ENCODE measurements at places on chromosomes 13 and 19.

- peak; percentile 82 for DNase-seq
These were observed 2.6 kb upstream of the JUNB start for GRCh38 chr19:12788682-12789097.

GRCh38 chr13:93399212-93399611, 172.6 kb downstream of the GPC6 start:
- DNase-seq: no peak

- DNase-seq: peak; percentile 34
These were observed 698 bp downstream of the BLOC1S3 start for GRCh38 chr19:45179072-45179891.

GRCh38 chr13:40631605-40632004, 34.8 kb downstream of the FOXO1 start:
- no peak for DNase-seq

- DNase-seq: no peak
These were observed 250.9 kb downstream of the MAB21L1 start for GRCh38 chr13:35225582-35225981.

GRCh38 chr19:12567951-12568350, 16.7 kb upstream of the ZNF564 start:
- DNase-seq: no peak

GRCh38 chr13:113117335-113117872, 5.2 kb upstream of the F10 start:
- DNase-seq: no peak

DNA sequence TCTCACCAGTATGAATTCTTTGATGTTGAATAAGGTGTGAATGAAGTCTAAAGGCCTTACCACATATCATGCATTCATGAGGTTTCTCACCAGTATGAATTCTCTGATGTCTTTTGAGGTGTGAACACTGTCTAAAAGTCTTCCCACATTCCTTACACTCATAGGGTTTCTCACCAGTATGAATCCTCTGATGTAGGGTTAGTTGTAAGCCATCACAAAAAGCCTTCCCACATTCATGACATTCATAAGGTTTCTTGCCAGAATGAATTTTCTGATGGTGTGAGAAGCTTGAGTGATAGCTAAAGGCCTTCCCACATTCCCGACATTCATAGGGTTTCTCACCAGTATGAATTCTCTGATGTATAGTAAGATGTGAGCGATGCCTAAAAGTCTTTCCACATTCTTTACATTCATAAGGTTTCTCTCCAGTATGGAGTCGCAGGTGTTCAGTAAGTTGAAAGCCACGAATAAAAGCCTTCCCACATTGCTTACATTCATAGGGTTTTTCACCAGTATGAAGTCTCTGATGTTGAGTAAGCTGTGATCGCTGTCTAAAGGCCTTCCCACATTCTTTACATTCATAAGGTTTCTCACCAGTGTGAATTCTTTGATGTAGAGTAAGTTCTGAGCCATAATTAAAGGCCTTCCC, 27.7 kb downstream of the ZNF461 start:
- DNase-seq: no peak

GRCh38 chr13:51373451-51373850, 34.0 kb downstream of the SERPINE3 start:
- DNase-seq: no peak

DNA sequence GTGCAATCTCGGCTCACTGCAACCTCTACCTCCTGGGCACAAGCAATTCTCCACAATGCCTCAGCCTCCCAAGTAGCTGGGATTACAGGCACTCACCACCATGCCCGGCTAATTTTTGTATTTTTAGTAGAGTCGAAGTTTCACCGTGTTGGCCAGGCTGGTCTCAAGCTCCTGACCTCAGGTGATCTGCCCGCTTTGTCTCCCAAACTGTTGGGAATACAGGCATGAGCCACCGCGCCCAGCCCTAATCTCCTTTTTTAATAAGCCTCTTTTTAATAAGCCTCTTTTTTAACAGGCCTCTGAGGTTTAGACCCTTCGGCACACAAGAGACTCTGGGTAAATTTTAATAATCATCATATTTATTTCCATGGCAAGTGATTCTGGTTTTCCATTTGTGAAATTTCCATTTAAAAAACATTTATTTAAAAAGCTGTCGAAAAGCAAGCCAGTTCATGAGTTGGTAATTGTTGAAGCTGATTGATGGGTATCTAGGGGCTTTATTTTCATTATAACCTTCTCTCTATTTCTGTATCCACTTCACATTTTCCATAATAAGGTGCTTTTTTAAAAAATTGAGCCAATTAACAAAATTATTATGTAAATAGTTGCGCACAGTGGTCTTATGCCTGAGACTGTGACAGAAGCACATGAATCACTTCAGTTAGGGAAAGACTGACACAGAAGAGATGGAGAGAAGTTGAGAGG, 11.8 kb downstream of the POU2F2 start:
- no peak for DNase-seq

GRCh38 chr13:62305756-62306155, 890.1 kb upstream of the PCDH20 start:
- DNase-seq: no peak

DNA sequence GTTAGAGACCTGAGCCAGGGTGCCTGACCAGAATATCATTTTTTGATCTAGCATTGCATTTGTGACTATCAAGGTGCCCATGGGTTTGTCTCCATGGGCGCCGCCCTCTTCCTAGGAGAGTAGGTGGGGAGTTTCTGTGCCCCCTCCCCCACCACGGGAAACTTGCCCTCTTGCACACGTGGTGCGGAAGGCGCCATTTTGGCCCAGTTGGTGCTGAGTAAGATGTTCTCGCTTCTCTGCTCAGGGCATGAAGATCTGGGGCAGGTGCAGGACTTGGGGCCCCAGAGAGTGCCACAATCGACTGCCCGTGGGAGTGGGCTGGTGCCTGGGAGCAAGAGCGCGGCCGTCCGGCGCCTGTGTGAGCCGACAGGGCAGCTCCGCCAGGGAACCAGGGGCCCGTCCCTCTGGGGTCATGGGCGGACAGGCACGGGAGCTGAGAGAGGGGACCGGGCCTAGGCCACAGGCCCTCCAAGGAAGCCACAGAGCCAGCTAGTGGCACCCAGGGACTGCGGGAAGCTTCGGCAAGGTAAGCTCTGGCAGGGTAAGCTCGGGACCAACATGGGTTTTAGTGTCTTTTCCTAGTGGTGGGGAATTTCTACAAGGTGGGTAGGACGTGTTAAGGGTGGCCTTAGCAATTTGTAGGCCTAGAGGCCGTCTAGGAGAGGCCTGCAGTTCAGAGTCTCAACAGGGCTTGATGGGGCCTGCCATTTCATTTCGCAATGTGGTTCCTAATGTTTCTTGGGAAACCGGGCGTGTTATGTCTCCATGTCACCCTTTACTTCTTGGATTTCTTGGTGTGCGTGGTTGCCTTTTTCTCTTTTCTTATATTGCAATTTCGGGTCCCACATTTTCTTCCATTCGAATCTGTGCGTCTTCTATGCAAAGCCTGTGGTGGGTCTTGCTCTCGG, 14.5 kb downstream of the SACS start:
- DNase-seq: no peak

DNA sequence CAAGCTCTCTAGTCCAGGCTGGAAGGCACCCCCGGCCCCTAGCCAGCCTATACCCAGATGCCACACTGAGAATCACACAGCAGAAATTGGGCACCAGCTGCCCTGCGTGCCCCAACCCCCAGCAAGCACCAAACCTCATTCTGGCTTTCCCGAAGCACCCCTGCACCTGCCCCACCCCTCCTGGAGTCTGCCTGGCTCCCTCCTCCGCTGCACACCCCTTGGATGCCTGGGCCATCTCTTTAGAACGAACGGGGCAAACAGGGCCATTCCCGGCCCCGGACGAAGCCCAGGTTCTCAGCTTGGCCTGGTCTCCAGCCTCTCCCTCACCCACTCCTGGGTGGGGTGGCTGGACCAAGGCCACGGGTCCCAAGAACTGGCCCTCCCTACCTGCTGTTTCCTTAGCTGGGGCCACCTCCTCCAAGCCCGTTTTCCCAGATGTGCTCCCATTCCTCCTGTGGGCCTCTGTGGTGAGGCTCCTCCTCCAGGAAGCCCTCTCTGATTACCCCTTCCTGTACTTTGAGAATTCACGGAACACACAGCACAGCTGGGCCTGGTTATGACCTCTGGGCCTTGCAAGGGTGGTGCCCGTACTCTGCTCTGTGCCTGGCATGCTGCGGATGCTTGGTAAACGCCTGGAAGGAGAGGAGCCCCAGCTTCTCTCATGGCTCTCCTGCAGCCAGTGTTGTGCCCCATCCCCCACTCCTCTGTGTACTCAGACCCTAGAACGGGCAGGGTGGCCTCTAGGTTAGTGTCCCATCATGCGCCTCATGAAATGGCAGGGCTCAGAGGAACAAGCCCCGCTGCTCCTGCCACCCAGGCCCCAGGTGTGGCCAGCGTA, 21.4 kb downstream of the CEBPG start:
- no peak for DNase-seq

DNA sequence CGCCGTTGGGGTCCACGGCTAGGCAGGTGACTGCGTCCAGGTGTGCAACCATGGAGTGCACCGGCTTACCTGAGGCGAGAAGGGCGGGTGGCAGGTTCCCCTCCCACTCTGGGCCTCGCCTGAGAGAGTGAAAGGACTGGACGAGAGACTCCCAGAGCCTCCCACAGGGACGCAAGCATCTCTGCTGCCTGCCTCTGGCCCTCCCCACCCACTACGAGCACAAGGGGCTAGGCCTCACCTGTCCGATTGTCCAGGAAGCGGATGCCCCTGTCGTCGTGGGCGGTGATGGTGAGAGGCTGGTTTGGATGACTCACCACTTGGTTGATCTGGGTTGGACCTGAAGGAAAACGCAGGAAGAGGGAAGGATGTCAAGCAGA, 5.1 kb upstream of the PRKD2 start:
- no peak for DNase-seq

- DNase-seq: no peak
These were observed 16.9 kb upstream of the F2RL3 start for GRCh38 chr19:16871871-16872270.

GRCh38 chr19:34603003-34603402, 74.0 kb downstream of the SCGB2B2 start:
- DNase-seq: no peak

DNA sequence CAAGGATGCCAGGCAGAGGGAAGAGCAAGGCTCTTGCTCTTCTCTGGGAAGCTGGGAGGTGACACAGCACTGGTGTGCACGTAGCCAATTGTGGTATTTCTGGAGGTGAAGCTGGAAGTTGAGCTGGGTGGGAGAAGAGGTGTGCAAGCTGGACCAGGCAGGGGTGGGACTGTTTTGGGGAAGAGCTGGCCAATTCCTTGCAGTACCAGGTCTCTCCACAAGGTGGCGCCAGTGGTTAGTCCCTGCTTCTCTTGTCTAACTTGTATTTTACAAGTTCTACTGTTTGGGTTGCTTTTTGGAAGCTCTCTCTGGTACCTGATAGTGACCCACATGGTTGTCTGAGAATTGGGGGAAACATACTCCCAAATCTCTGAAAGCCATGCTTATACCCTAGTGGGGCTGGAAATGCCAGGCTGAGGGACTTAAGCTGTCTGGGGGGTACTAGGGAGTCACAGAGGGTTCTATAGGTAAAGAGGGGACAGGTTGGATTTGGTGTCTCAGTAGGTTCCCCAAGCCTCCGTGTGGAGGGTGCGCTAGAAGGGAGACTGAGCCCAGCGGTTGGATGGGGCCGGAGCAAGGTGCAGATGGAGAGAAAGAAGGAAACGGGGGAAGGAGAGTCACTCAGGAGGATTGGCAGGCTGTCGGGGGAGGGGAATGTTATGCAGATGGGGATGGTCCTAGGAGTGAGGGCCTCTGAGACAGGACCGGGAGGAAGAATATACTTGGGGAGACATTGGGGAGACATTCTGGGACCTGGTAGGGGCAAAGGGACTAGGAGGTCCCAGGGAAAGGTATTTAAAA, 3.0 kb downstream of the HPN start:
- peak; percentile 50 for DNase-seq

- no peak for DNase-seq
These were observed 12.7 kb downstream of the ZNF574 start for GRCh38 chr19:42088471-42089190.

- no peak for DNase-seq
These were observed 616.3 kb downstream of the UQCRFS1 start for GRCh38 chr19:28596561-28597071.
